Subcutaneous preadipocyte (primary cell): ENCODE measurements at places on chromosomes 13 and 19. TPM values are rescaled to one million over a fixed set of nuclear protein-coding genes. Genes with fewer than 3 reads are reported as not detected.

The C19orf85 gene
- total RNA-seq: not detected in 2 replicates

The CYP4F12 gene
- total RNA-seq: 0.39 and 2.6 TPM in 2 replicates

The CD70 gene
- 0.59 and 1.5 TPM in 2 replicates for total RNA-seq

The ICAM3 gene
- 8.4 and 11.4 TPM in 2 replicates for total RNA-seq

The ZNF350 gene
- total RNA-seq: 6.1 and 8.1 TPM in 2 replicates

The CDX2 gene
- not detected in 2 replicates for total RNA-seq

The C19orf81 gene
- total RNA-seq: not detected in 2 replicates

The TJP3 gene
- total RNA-seq: not detected in 2 replicates

The CYP4F22 gene
- total RNA-seq: not detected in 2 replicates

The KLK2 gene
- 0.37 TPM in 1 of 2 replicates, not detected in the other for total RNA-seq

The FXYD7 gene
- total RNA-seq: not detected in 2 replicates

The ZNF66 gene
- 4.3 and 4.8 TPM in 2 replicates for total RNA-seq

The HS6ST3 gene
- under 0.01 TPM in 2 replicates for total RNA-seq

The DZIP1 gene
- total RNA-seq: 20.2 and 26.4 TPM in 2 replicates

The METTL21C gene
- not detected in 2 replicates for total RNA-seq

The ACOD1 gene
- not detected in 2 replicates for total RNA-seq

The KLK5 gene
- total RNA-seq: not detected in 2 replicates

The CPAMD8 gene
- total RNA-seq: 0.20 and 0.73 TPM in 2 replicates

The BRSK1 gene
- total RNA-seq: 0.59 and 1.8 TPM in 2 replicates

The TNNT1 gene
- 0.73 and 2.9 TPM in 2 replicates for total RNA-seq

The PROSER3 gene
- 7.7 and 12.7 TPM in 2 replicates for total RNA-seq

The RFC3 gene
- total RNA-seq: 18.7 and 25.8 TPM in 2 replicates

The ZNF667 gene
- 0.98 and 3.3 TPM in 2 replicates for total RNA-seq

The EBI3 gene
- total RNA-seq: under 0.01 TPM in 1 of 2 replicates, not detected in the other

The CGB8 gene
- total RNA-seq: not detected in 2 replicates

The CYP4F2 gene
- not detected in 2 replicates for total RNA-seq

The PDX1 gene
- total RNA-seq: not detected in 2 replicates

The FLT1 gene
- under 0.01 and 0.20 TPM in 2 replicates for total RNA-seq

The SIAH3 gene
- not detected in 2 replicates for total RNA-seq

The CEACAM21 gene
- total RNA-seq: not detected in 2 replicates

The GPR183 gene
- total RNA-seq: not detected in 2 replicates

The UPF3A gene
- 19.5 and 19.7 TPM in 2 replicates for total RNA-seq

The TYROBP gene
- not detected in 2 replicates for total RNA-seq

The OR7D4 gene
- total RNA-seq: not detected in 2 replicates

The AKAP8 gene
- 17.6 and 23.3 TPM in 2 replicates for total RNA-seq

The DLL3 gene
- total RNA-seq: 0.37 and 0.39 TPM in 2 replicates

The NTN5 gene
- total RNA-seq: under 0.01 TPM in 1 of 2 replicates, not detected in the other

The KIR2DL3 gene
- not detected in 2 replicates for total RNA-seq

The F2RL3 gene
- not detected in 2 replicates for total RNA-seq

The IRS2 gene
- total RNA-seq: 2.6 and 5.7 TPM in 2 replicates

The PLK5 gene
- total RNA-seq: not detected in 2 replicates

The ZNF229 gene
- 3.7 and 4.0 TPM in 2 replicates for total RNA-seq

The CBLC gene
- not detected in 2 replicates for total RNA-seq

The CRLF1 gene
- total RNA-seq: 8.4 and 13.2 TPM in 2 replicates

The PSG6 gene
- not detected in 2 replicates for total RNA-seq

The ABCC4 gene
- 16.9 and 27.4 TPM in 2 replicates for total RNA-seq

The ZNF888 gene
- 2.6 and 3.3 TPM in 2 replicates for total RNA-seq

The KLK14 gene
- not detected in 2 replicates for total RNA-seq
